Mesendoderm (in vitro differentiated cells): ENCODE measurements at places on chromosomes 12 and 14.
A peak's percentile ranks its signal among the peaks of the same experiment; 100 is the strongest.

- no peak for DNase-seq
These were observed 31.3 kb downstream of the ITPK1 start for GRCh38 chr14:93084402-93084801.

GRCh38 chr14:24310265-24310645 is 315 bp downstream of the LTB4R2 start:
- DNase-seq: no peak

GRCh38 chr12:132528564-132529106 is 38.7 kb downstream of the FBRSL1 start:
- DNase-seq: no peak

DNA sequence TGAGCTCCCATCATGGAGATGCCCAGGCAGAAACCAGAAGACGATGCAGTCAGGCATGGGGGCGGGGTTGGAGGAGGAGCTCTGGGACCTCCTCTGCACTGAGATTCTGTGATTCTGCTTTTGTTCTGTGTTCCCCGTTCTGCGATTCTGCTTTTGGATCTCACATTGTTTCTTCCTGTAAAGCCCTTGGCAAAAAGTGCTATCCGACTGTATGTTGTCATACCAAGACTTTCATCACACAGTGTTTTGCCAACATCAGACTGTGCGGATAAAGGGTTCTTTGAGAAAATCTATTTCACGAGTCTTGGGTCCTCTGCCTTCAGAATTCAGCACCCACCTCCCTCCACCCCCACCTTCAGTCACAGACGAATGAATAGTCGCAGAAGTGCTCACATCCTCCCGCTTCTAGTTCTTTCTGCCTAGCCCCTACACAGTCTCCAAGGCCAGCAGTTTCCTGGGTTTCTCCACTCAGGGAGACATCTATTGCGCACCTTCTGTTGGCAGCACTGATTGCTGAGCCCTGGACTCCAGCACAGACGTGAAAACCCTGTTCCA is 24.7 kb upstream of the PWP1 start:
- DNase-seq: no peak

- no peak for DNase-seq
These were observed 74.7 kb downstream of the APAF1 start for GRCh38 chr12:98719515-98720504.

DNA sequence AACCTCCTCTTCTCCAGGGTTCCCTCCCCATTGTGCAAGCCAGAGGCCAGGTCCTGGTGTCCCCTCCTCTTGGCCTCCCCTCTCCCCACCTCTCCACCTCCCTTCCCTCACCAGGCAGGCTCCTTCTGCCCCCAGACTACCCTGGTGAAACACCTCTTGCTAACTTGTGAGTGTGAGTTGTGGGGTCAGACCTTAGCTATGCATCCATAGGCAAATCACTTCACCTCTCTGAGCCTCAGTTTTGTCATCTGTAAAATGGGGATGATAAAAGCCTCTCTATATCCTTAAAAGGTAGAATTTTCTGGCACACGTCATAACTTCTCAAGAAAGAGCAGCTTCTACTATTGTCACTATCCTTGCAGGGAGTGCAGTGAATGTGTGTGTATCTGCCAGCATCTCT is 7.9 kb upstream of the DIO3 start:
- DNase-seq: no peak

- no peak for DNase-seq
These were observed 338.1 kb downstream of the CACNA1C start for GRCh38 chr12:2390850-2391390.

- DNase-seq: no peak
These were observed at the start of gene TTC9 for GRCh38 chr14:70641548-70642302. TSS of gene TTC9 (plus strand) at chr14:70641916. CDS start at chr14:70642130, 214 bp downstream.

- no peak for DNase-seq
These were observed 283.1 kb downstream of the CACNA1C start for GRCh38 chr12:2335916-2336315.

DNA sequence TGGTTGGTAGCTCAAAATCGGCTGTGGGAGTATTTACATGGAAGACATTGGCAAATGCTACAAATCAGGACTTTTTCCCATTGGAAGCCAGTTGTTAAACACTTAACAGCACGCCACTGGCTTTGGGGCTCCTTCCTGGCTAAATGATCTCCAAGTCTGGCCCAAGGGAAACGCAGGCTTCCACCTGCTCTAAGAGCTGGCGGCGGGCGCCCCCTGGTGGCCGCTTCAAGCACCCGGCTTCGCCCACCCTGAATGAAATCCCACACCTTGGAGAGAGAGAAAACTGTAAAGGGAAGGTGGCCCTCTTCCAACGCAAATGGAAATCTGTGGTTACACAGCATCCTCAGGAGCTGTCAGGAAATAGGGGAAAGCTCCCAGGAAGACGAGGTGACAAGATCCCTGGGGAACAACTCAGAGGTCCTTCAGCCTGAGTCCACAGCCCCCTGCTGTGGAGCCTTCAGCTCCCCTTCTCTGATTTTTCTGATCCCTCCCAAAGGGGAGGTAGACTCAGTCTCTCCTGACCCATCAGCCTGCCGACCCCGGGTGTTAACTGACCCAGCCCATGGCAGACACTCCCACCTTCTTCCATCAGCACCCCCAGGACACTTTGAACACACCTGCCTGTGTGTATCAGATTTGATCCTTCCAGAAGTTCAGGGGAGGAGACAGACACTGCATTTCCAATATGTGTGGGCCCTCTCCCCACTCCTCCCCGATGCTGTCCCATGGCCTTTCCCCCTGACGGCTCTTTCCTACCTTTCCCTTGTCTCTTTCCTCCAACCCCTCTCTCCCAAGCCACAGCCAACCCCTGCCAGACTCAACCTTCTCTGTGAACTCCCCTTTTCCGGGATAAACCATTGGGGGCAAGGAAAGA is 15.4 kb downstream of the SELPLG start:
- DNase-seq: peak; percentile 88

DNA sequence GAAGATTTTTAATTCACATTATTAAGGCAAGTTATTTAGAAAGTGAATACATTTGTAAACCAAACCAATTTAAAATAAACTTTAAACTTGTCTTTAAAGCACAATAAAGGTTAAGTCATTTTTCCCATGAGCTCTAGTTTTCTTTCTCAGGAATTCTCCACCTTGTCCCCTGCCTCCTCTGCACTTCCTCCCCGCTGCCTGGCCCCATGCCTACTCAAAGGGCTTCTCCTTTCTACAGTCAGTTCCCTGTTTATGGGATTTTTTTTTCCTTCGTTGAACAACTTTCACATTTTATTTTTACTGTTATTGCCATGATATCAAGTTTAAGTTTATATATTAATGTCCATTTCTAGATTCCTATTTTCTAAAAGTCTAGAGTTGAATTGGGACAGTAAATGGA is 223.0 kb downstream of the SLC25A21 start:
- no peak for DNase-seq

GRCh38 chr14:63960926-63961567 is 108.2 kb downstream of the SYNE2 start:
- DNase-seq: no peak

GRCh38 chr14:68297876-68298468 is 478.4 kb downstream of the RAD51B start:
- DNase-seq: peak; percentile 81

- DNase-seq: peak; percentile 45
These were observed 28.3 kb upstream of the COL2A1 start for GRCh38 chr12:48032597-48032996.

GRCh38 chr14:24908592-24909236 is 141.2 kb downstream of the STXBP6 start:
- DNase-seq: no peak

- DNase-seq: peak; percentile 50
These were observed 1.7 kb downstream of the ARHGAP5 start for GRCh38 chr14:32078858-32079216.

GRCh38 chr14:55356913-55357312 is 54.7 kb downstream of the ATG14 start:
- no peak for DNase-seq
